ENCODE measurements at places on chromosomes 7 and 10.

DNA sequence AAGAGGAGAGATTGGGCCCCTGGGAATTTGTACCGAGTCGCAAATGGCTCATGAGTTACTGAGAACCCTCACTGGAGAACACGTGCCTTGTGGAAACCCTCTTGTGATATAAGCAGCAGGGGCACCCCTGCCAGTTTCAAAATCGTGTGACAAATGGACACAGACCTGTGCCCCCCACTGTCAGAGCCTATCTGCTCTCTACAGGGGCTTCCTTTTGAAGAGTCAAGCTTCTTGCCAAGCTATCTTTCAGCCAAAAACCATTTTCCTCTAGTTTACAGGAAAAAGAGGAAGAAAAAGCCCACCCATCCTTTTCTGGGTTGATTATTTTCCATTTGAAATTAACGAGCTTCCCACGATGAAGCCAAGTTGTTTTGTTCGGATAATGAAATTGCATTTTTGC is 64.1 kb upstream of the MPP7 start:
- no peak for DNase-seq

GRCh38 chr7:16235147-16236114 is 185.9 kb downstream of the CRPPA start:
- no peak for DNase-seq

DNA sequence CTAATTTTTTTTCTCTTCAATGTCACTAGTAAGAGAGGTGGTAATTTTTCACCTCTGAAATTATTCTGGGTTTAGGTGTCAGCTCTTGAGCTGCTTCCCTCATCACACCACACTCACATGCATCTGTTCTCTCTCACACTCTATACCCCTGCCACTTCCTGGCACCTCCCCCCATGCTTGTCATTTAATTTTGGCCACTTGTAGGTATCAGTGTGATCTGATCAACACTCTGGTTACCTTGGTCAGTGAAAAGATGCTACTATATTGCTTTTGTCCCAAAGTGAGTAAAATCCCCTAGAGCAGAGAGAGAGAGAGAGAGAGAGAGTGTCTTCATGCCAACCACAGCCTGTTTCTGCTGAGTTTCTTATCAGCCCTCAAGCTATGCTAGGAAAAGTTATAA is 42.5 kb downstream of the STK17A start:
- DNase-seq = no peak

GRCh38 chr7:40582539-40582938 is 447.7 kb downstream of the SUGCT start:
- DNase-seq = no peak

DNA sequence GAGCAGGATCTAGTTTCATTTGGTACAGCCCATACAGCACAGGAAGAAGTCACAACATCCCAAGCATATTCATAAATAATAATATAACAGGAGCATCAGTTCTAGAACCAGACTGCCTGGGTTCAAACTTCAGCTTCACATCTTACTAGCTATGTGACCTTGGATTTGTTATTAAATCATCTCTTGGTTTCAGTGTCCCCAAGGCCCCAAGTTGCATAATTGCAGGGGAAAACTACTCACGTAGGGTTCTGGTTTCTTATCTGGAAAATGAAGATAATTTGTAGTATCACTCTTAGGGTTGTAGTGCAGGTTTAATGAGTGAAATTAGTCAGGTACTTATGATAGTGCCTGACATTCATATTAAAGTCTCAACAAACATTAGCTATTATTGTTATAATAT is 5.5 kb upstream of the IQUB start:
- DNase-seq = no peak

DNA sequence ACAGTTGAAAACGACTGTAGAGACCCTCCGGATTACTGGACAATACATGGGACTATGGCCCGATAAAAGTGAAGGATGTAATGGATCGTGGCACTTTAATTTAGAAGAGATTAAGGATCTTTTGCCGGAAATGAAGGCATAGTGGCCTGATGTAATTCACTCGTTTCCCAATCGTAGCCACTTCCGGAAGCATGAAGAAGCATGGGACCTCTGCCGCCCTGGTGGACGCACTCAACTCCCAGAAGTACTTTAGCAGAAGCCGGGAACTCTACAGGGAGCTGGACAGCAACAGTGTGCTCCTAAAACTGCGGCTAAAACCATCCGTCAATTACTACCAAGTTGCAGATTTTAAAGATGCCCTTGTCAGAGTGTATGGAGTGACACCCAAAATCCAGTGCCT is 59.6 kb upstream of the NUPR2 start:
- DNase-seq = no peak

DNA sequence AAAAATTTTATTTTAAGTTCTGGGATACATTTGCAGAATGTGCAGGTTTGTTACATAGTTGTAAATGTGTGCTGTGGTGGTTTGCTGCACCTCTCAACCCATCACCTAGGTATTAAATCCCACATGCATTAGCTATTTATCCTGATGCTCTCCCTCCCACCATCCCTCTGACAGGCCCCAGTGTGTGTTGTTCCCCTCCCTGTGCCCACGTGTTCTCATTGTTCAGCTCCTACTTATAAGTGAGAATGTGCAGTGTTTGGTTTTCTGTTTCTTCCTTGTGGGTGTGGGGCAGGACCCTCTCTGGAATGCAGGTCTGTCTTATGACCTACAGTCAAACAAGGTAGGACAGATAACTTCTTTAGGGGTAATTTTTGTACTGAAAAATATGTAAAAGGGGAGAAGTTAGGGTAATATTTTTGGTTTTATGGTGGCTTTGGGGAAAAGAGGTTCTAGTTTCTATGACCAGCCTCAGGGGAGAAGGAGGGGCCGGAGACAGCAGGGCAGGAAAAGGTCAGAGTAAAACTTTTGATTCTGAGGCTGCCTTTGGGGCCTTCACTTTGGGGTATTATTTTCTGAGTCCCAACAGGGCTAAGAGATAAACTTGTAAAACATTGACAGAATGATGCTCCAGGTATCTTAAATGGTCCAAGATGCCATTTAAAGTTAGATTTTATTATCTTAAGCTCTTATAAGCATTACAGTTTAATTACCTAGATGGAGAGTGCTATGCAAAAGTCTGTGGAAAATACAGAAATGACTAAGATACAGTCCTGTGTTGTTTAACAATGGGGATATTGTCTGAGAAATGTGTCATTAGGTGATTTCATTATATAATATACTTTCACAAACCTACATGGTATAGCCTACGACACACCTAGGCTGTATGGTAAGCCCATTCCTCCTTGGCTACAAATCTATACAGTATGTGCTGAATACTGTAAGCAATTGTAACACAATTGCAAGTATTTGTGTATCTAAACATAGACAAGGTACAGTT is 354.8 kb downstream of the ABCA13 start:
- no peak for DNase-seq

- no peak for DNase-seq
Observed at GRCh38 chr10:91614225-91614624, 18.6 kb downstream of the PPP1R3C start.

DNA sequence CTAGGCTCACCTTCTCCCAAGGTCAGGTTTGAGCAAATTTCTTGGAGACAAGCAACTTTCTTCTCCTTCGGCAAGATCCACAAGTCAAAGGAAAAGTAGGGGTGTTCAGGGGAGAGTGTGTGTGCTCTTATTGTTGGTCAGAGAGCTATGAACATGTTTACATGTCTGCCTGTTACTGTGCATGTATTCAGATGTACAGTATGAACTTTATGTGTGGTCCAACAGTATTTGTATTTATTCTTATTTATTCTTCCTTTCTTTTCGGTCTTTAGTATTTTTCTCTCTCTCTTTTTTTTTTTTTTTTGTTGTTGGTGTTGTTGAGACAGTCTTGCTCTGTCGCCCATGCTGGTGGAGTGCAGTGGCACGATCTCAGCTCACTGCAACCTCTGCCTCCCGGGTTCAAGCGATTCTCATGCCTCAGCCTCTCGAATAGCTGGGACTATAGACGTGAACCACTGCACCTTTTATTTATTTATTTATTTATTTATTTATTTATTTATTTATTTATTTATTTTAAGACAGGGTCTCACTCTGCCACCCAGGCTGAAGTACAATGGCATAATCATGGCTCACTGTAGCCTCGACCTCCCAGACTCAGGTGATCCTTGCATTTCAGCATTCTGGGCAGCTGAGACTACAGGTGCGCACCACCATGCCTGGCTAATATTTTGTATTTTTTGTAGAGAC is 38.2 kb downstream of the PLAU start:
- no peak for DNase-seq

DNA sequence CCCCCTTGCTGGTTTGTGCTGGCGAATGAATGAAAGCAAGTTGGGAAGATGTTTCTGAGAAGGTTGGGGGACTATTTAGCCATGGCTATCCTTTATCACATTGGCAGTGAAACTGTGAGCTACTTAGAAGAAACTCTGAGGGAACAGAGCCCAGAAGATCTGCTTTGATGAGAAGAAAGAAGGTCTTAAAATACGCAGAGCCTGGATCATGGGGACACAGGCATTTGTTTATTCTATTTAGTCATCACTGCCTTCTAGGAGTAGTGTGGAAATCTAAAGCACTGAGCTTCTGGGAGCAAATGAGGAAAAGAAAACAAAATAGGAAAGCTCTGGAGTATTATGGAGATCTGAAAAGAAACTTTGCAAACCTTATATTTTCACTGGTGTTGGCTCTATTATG is 28.5 kb downstream of the CPED1 start:
- no peak for DNase-seq

- DNase-seq = no peak
Observed at GRCh38 chr10:4474829-4475228, 351.2 kb upstream of the AKR1E2 start.

- DNase-seq = no peak
Observed at GRCh38 chr7:82677493-82677892, 233.9 kb upstream of the CACNA2D1 start.

- DNase-seq = no peak
Observed at GRCh38 chr10:93436591-93437085, 45.5 kb downstream of the MYOF start.

DNA sequence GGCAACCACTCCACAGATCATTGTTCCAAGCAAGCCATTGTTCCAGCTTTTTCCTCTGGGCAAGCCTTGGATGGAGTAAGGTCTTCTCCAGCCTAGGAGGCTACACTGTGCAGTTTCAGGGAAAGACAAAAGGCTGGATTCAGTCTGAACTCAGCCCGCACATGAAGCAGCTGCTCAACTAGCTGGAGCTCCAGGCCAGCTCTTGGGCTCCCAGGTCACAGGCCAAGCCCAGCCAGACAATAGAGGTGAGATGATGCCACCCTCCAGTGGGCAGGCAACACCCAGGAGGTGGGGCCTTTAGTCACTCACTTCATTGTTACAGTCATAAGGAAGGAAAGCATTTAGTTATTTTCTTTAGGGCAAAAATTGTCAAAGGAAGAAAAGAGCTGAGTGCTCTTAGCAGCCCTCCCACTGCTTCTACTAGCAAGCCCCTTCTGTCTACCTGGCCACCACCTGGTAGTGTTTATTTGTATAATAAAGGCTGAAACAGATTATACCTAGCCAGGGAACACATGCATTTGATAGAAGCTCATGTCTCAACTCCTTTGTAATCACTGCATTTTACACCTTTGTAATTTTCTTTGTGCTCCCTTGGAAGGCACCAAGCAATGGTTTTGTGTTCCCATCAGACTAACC is 253.4 kb downstream of the WDR11 start:
- no peak for DNase-seq

DNA sequence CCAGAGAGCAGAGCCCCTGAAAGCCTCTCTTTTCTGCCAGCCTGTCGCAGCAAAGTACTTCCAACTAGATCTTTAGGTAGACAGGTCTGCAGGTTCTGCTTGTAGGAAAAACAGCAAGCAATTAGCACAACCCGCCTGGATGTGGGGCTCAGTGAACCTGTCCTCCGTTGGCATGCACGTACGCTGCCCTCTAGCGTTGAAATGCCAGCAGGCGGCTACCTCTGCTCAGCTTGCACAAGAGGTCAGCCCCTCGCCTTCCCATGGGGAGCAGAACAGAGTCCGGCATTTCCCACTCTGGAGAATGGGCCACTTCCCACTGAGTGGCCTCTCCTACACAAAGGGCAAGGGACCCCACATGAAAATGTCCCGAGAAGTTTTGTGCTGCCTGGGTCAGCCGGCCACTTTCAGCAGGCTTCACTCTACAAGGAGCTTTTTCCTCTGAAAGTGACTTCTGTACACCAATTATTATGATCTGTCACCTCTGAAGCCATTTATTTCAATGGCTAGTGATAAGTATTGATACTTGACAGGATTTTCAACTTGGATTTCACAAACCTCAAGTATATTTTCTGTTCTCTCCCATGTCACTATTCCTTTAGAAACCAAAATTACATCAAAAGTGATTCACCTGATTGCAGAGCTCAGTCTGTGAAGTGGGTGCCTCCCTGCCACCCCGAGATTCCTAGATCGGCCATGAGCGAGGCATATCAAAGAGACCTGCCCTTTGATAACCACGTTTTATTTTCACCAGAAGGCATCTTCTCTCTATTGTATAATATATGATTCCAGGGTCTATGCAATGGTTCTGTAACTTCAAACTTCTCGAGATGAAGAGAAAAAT is 56.7 kb downstream of the JCAD start:
- DNase-seq = peak; percentile 66

DNA sequence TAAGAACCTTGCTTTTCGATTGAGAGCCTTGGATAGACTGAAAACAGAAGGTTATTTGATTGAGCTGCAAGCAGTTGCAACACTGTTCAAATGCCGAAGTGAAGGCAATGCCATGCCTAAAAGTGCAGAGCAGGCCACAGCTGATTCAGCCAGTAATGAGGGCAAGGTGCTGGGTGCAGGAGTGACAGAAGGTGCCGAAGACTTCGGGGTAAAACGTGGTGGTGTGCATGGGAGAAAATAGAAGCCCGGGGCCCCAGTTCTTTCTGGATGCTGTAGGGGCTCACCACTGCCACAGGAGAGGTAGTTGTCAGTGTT is 43.6 kb upstream of the GATAD1 start:
- no peak for DNase-seq

DNA sequence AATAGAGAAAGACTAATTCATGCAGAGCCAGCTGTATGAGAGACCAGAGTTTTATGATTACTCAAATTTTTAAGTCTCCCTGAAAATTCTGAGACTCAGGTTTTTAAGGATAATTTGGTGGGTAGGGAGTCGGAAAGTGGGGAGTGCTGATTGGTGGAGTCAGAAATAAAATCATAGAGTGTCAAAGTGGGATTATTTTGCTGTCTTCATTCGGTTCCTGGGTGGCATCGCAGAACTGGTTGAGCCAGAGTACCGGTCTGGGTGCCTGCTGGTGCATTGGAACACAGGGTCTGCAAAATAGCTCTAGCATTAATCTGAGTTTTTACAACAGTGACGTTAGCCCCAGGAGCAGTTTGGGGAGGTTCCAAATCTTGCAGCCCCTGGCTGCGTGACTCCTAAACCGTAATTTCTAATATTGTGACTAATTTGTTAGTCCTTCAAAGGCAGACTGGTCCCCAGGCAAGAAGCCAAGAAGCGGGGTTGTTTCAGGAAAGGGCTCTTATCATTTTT is 32.4 kb downstream of the GPRIN2 start:
- DNase-seq = peak; percentile 35

GRCh38 chr10:24556750-24557742 is 166.6 kb downstream of the ARHGAP21 start:
- peak; percentile 66 for DNase-seq
